ENCODE measurements at places on chromosomes 13 and 19.
A peak's percentile ranks its signal among the peaks of the same experiment; 100 is the strongest.

DNA sequence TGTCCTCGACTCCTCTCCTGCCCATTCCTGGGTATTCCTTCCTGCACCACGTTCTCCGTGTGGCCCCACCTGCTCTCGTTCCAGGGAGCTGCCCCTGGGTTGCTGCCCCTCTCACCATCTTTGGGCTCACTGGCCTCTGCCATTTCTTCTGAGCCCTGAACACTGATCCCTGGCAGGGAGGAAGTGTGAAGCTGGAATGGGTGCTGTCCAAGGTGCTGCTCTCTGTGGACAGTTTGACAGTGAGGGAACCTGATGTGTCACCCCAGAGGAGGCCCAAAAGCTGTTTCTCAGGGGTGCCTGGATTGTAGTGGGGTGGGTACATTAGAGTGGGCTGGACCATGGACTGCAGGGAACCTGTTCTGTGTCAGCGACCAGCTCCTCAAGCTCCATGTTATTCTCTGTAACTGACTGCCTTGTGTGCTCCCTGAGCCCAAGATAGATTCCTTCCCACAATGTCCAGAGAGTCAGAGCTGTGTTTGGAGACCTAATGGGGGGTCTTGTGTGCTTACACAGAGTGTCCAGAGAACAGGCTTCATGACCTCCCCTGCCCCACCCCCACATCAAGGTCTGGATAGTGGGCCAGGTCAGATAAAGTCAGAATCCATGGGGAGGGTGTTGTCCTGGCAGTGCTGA, 7.2 kb upstream of the CEACAM8 start:
- DNase-seq: no peak

DNA sequence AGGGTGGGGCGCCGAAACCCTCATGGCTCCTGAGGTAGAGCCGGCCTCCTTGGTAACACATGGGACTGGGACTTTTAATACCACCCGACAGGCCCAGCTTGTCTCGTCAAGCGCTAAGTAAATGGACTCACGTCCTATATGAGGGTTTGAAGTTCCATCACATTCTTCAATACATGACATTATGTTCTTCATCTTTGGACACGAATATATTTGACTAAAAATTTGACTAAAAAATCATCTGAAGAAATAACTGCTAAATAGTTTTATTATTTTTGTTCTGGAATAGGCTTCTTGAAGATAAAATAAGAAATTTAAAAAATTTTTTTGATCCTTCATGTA, 335 bp upstream of the ZNF607 start:
- DNase-seq: no peak

- no peak for DNase-seq
Measured at GRCh38 chr19:33486407-33486806, 35.2 kb downstream of the PEPD start.

- DNase-seq: peak; percentile 78
Measured at GRCh38 chr19:38003438-38004185, 96.6 kb downstream of the SIPA1L3 start.

- no peak for DNase-seq
Measured at GRCh38 chr13:20607015-20607414, 40.1 kb downstream of the IFT88 start.

DNA sequence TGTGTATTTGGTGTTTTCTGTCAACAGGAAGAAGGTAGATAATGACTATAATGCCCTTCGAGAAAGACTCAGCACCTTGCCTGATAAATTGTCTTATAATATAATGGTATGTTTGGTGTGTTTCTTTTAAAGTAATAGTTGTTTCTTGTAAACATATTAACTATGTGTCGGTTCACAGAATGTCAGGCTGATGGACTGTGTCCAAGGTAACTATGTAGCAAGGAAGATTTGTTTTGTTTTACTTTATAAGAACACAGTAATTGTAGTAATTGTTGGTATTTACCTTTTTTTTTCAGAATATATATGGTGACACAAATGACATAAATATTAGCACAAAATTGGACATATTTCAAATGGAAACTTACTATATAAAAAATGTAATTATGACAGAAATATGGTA, 43.2 kb downstream of the URI1 start:
- no peak for DNase-seq

GRCh38 chr19:35734273-35734672, 8.0 kb downstream of the IGFLR1 start:
- DNase-seq: no peak

DNA sequence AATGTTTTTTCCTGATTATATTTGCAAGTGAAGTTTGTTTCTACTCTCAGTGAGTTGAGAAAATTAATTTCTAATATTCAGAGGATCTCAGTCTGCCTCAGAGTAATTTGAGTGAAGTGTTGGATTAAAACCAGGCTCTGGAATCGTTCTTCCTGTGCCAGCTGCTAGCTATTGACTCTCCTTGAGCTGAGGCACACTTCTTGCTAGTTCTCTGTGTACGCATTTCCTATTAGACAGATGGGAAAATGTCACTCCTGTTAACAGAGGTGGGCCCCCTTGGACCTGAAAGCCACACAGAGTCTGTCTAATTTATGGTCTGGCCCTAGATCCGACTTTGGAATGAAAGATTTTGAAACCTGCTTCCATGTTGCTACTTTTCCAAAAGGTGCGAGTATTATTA, 107.6 kb upstream of the RNF113B start:
- peak; percentile 56 for DNase-seq

- DNase-seq: no peak
Measured at GRCh38 chr19:676339-677105, at the start of gene FSTL3. Gene FSTL3 (plus strand): TSS chr19:676392. CDS start chr19:676424, 32 bp downstream.

DNA sequence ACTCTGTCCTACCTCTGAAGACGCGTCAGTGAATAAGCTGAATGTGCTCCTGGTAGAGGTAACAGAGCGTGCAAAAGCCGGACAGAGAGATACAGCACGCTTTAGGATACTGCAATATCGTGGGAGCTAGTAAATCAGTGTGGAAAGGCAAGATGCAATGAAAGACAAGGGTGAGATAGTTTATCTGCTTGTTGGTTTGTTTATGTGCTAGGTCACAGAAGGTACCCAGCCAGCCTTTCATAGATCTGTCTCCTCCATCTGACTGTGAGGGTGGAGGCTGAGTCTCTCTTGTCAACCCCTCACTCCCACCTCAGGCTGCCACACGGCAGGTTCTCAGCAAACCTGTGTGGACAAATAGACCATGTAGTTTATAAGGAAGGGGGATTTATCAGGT, 904 bp upstream of the GIPC1 start:
- DNase-seq: no peak
